ENCODE measurements at places on chromosomes 11 and 22.

- peak; percentile 6 for DNase-seq
Measured at GRCh38 chr11:102807921-102808320, 10.0 kb upstream of the MMP1 start.

DNA sequence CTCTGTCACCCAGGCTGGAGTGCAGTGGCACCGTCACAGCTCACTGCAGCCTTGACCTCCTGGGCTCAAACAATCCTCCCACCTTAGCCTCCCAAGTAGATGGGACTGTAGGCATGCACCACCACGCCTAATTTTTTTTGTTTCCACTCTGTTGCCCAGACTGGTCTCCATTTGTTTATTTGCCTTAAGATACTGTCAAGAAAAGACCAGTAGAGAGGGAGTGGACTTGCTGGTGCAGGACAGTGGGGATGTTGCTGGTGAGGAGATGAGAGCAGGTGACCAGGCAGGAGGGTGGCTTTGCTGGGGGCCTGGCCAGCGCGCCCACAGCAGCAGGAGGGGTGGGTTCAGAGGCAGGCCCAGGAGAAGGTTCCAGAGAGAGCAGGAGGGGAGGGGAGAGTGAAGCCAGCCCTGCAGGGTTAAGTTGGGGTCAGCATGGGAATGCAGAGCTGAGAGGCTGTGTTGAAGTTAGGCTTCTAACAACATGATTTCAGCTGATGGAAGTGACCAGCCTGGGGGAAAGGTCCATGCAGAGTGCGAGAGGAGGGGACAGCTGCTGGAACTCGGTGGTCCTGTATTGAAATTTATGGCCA, 35.8 kb downstream of the NADSYN1 start:
- DNase-seq: no peak

- no peak for DNase-seq
Measured at GRCh38 chr11:85582111-85582510, 45.0 kb downstream of the DLG2 start.

DNA sequence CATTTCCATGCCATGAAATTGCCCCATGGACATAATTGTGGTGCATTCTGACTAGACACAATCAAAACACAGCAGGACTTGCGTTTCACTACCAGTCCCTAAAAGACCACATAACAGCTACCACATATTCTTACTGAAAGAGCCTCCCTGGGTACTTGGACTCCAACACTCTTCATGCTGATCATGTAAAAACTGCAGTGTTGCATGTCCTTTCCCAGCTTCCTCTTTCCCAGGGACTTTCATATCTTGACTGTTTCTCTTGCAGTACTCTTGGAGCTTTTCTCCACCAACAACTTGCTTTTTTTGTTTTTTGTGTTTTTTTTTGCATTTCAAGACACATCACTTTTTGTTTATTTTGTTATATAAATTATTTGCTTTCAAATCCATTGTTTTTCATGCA, 22.9 kb downstream of the MS4A6E start:
- no peak for DNase-seq

GRCh38 chr11:131037873-131038272, 121.6 kb upstream of the SNX19 start:
- peak; percentile 44 for DNase-seq

DNA sequence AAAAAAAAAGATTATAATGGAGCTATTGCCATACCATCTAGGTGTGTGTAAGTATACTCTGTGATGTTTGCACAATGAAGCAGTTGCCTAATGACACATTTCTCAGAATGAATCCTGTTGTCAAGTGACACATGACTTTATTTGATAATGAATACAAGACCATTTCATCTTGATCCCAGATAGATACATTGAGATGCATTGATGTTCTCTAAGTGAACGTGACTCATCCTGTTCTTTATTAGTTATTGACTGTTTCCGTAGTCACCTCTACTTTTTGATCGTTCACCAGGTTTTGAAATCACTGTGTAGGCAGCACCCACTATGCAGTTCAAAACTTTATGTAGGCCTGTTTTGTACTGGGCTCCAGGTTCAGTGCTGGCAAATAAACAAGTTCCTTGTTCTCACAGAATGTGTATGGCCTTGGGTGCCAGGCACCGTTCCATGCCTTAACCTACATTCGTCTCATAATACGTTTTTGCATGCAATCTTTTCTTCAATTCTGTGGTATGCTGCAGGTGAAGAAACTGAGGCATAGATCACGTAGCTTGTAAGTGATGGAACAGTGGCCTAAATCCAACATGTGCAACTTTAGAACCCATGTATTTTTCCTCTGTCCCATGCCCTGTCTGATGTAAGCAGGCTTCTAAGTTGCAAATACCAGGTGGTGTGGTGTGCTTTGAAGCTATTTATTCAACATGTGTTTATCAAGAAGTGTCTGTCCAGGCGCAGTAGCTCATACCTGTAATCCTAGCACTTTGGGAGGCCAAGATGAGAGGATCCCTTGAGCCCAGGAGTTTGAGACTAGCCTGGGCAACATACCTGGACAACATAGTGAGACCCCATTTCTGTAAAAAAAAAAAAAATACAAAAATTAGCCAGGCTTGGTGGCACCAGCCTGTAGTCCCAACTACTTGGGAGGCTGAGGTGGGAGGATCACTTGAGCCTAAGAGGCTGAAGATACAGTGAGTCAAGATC, 10.4 kb downstream of the SREBF2 start:
- no peak for DNase-seq

DNA sequence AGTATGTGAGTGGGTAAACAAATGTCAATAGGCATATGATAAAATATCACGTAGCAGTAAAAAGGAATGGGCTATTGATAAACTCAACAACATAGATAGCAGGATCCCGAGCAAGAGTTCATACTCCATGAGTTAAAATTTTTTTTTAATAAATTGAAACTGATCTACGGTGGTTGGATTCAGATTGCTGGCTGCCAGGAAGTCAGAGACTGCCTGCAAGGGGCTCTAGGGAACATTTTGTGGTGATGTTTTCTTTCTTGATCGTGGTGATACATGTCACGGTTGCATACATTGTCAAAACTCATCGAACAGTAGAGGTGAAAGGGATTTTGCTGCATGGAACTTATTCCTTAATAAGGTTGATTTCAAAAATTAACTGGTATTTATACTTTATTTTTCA, 62.6 kb upstream of the WNT7B start:
- DNase-seq: no peak

DNA sequence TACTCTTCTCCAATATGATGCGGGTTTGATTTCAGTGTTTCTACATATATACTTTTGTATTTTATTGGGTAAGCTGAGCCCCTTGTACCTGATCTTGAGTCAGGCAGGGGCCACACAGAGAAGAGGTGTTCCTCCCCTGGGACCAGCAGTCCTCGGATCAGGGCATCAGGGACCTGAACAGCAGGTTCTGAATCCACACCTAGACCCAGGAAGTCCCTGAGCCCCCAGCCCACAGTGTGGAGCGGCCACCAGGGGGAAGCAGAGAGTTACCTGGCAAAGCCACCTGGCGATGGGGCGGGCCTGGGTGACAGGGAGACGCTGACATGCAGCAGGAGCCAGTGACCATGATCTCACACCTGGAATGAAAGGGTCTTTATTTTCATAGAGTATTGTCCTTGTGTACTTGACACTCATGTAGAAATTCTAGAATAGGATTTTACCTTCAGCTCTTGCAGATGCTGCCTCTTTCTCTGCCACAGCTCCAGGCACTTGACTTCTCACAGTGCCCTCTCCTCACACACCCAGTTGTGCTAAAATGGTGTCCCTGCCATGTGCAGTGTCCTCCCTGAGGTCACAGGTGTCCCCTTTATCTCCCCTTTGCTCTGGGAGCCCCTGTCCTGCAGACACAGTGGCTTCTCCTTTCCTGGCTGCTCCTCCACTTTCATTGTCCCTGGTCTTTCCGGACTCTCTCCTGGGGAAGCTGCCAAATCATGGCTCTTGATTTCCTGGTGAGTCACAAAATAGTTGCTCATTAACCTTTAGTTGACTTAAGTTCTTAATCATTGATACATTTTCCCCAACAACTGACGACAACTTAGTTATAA, 48.5 kb downstream of the GGTLC2 start:
- peak; percentile 67 for DNase-seq

- no peak for DNase-seq
Measured at GRCh38 chr22:26648011-26648497, 9.3 kb upstream of the MIAT start.

DNA sequence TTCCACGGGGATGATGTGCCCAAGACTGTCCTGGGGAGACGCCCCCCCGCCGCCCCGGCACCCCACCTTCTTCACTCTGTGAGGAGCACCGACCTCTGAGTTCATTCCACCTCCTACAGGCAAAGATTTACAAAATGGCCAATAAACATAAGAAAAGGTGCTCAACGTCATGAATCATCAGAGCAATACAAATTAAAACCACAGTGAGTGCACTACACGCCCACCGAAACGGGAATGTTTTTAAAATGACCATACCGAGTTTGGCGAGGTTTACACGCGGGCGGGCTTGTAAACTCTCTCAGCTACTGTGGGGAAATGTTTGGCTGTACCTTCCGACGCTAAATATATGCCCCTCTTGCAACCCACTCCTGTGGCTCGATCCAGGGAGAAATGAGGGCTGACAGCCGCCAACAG, 7.9 kb downstream of the NPTXR start:
- no peak for DNase-seq

DNA sequence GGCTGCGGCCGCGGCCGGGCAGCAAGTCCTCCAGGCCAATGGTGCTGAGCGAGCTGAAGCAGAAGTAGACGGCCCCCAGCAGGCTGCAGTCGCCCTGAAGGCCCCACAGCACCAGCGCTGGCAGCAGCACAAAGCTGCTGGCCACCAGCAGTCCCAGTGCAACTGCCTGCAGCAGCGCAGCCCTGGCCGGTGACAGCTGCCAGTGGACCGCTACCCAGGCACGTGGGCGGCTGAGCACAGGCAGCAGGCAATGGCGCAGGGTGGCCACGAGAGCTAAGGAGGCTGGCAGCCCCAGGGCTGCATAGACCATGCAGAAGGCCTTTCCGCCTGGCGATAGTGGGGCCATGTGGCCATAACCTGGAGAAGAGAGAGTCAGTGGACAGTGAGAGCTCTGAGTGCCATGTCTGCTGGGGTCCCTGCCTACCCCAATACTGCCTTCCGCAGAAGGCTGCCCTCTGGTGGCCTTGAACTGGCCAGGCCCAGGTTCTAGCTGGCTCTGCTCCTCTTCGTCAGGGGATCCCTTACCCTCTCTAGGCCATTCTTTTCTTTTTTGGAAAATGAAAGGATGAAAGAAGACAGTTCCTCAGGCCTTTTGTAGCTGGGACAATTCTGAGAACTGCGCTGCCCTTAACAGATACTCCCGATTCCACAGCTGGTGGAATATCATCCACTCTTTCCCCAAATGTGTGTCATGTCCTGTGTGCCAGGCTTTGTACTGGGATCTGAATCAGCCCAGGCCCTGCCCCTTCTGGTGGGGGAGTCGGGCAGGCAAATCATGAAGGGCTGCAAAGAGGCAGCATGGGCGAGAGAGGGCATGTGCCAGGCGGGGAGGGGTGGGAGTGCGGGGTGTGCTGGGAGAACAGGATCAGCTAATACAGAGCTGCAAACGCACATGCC, 1.8 kb downstream of the KCNK7 start:
- DNase-seq: peak; percentile 62

DNA sequence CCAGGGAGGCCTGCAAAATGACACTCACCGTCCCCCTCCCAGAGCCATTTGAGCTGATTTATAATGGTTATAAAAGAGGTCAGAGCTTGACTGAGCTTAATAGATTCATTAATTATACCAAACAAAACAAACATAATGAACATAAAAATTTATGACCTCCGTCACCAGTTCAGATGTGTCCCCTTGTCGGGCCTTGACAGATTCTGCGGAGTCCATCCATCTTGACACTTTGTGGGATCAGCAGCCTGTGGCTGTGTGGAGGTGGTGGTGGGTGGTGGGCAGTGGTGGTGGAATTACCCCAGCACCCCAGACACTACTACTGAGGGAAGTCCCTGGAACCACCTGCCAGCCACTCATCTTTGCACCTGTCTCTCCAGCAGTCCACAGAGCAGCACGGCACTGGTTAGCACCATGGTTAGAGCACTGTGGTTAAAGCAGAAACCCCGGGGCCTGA, 83.5 kb downstream of the DSCAML1 start:
- DNase-seq: no peak

- no peak for DNase-seq
Measured at GRCh38 chr11:61110255-61111049, 8.2 kb downstream of the CD5 start.

- DNase-seq: no peak
Measured at GRCh38 chr11:69207165-69207889, 51.6 kb downstream of the SMIM38 start.

DNA sequence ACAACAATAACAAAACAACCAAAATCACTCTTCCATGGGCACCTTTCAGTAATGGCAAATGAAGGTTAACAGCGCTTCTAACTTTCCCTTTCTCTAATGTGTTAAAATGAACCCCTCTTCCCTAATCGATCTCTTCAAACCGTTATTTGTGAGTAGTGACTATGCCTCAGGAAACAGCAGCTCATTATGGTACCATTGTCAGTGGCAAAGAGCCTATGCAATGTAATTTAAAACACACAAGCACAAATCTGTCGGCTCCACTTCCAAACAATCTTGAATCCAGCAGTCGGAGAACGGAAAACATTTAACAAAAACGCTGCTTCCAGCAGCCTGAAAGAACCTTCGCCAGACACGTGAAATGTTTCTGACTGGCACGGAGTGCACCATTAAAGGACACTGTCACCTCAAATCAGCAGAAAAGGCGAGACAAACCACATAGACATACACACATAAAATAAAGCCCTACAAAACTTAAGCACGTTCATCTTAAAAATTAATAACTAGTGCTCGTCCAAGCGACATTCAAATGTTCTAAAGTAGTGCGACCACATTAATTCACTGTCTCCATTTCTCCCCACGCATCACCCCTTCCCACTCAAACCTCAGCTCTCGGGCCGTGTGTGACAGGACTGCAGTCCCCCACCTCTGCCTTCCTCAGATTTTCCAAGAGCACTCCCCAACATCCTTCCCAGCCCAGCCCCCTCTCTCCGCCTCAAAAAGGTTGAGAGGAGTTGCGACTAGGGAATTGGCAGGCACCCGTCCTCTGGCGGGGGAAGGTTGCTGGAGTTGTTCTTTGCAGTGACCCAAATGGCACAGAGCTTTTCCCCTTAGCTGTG, 748 bp downstream of the RAB30 start:
- peak; percentile 70 for DNase-seq

GRCh38 chr11:67252831-67253239, 13.4 kb upstream of the GRK2 start:
- peak; percentile 44 for DNase-seq

DNA sequence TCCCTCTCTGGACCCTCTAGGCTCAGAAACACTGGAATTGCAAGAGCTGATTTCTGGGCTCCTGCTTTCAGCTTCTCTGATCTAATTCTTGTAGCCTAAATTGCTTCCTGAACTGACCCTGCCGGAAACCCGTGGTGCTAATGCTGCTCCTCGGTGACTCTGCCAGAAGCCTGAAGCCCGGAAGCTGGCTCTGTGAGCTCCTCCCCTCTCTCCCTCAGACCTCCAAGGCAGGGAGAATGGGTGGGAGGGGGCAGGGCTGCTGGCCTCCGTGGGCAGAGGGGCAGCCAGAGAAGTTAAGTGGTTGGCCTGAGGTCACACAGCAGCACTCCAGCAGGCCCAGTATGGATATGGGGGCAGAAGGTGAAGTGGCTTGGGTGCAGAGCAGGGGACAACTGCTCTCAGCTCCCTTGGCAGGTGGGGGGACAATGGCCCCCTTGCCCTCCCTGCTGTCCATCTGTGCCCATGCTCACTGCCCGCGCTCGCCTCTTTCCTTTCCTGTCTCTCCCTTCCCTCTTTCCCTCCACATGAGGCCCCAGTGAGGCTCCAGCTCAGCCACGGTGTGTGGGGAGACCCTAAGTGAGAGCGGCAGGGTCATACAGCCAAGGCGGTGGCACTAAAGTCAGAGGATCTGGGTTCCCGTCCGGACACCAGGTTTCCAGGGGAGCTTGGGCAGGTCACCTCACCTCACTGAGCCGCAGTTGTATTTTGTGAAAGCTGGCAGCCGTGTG, 16.2 kb downstream of the CAPN5 start:
- DNase-seq: no peak
